ENCODE measurements at places on chromosomes 11 and 22.

DNA sequence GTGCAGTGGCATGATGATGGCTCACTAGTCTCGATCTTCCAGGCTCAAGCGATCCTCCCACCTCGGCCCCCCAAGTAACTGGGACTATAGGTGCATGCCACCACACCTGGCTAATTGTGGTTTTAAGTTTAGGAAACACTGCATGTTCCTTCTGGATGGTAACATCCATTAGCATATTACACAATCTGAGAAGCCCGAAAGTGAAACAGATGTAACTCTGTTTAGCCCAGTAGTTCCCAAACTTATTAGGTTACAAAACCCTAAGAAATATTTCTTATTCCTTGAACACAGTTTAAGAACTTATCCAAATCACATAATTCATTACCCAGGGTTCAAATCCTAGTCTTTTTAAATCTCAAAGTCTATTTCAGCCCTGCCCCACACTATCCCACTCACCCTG is 28.3 kb downstream of the POLDIP3 start:
- DNase-seq = no peak

- no peak for DNase-seq
These were observed 389.6 kb upstream of the SYN3 start for GRCh38 chr22:33447733-33448132.

GRCh38 chr22:19446603-19447329 is 745 bp downstream of the C22orf39 start:
- DNase-seq = no peak

DNA sequence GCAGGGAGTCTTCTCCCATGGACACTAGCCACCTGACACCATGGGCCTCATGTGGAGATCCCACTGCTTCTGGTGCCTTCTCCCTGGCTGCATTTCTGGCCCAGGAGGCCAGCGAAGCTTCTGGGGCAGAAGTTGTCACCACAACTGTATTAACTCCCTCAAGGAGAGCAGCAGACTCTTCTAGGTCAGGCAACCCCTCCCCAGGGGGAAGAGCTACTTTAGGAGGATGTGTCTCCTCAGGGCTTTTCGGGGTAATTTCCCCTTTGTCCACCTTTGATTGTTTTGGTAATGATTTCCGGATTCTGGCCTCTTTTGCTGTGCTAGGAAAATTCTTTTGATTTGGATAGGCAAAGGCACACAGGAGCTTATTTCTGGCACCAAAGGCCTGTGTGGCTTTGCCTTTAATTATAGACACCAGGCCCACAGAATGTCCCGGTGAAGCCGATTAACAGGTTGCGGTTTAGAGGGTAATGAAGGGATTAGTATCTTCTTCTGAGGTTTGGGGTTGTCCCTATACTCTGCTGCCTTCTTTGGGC is 8.9 kb upstream of the UCP2 start:
- DNase-seq = peak; percentile 26

DNA sequence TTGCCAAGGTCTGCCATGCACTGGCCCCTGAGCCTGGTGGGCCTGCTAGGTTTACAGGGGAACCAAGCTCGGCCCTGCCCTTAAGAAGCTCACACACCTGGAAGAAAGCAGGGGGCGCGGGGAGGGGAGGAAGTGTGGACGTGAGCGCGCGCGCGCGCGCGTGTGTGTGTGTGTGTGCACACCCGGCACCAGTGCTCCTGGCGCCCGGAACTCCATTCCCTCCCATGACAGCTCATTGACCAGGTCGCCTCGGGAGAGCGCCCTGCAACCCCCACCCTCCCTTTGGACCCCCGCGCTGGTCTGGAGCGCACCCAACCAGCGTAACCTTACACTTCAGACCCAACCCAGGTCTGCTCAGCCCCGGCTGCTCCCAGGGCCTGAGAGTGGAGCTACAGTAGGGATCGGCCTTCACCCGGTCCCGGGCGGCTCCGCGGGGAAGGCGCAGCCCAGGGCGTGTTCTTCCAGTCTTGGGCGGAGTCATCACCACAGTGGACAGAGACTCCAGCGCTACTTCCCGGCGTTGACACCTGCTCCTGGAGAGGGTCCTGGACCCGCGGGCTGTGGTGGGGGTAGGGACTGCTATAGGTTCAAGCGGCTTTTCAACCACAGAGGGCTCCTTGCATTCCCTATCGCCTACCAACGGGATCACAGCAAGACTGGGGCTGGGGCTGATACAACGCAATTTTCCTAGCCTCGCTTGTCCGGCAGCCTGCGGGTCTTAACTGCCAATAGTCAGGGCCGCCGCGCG is 1.5 kb downstream of the GALNT18 start:
- peak; percentile 78 for DNase-seq

DNA sequence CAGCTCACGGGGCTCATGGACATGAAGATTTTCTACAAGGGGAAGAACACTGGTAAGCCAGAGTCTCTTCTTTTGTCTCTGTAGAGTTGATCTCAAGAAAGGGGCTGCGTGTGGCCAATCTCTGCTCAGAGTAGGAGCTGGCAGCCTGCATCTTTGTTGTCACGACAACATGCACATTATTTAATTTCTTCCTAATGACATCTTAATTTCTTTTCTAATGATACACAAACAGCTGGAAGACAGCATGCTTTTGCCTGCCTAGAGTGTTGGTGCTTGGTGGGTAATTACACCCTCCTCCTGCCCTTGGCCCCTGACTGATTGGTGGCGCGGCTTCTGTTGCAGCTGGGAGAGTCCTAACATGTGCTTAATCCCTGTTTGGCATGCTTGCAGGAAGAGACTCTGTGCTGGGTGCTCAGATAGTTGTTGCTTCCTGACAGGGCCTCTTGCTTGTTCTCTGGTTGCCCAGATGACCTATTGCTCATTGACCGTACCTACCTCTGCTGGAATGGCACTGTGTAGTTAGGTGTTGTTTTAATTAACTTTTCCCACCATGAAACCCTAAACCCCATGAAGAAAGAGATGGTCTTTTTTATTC is 106.9 kb upstream of the SORL1-AS1 start:
- DNase-seq = no peak

GRCh38 chr22:21713428-21714058 is 22.1 kb downstream of the YPEL1 start:
- DNase-seq = no peak

Measured in sigmoid colon (tissue), 7 donors.